ENCODE measurements at places on chromosomes 1 and 21. TPM values are rescaled to one million over a fixed set of nuclear protein-coding genes. Genes with fewer than 3 reads are reported as not detected.
A peak's percentile ranks its signal among the peaks of the same experiment; 100 is the strongest.

GRCh38 chr1:204837440-204838084, 33.1 kb upstream of the NFASC start:
- H3K36me3 ChIP-seq, result no peaks in the 10 kb centered on the region
- peak; percentile 79 for DNase-seq
- H3K4me1 ChIP-seq, result no peaks in the 10 kb centered on the region

The TNFSF18 gene
- 0.69 TPM for total RNA-seq

- peaks cover 16% of the 10 kb centered on the region for H3K4me1 ChIP-seq
- H3K36me3 ChIP-seq, result no peaks in the 10 kb centered on the region
- peak overlapping the region; percentile 76 for H3K27ac ChIP-seq
- H3K4me3 ChIP-seq, result peak overlapping the region; percentile 88
Observed at GRCh38 chr1:165828103-165828668, 772 bp downstream of the UCK2 start.

DNA sequence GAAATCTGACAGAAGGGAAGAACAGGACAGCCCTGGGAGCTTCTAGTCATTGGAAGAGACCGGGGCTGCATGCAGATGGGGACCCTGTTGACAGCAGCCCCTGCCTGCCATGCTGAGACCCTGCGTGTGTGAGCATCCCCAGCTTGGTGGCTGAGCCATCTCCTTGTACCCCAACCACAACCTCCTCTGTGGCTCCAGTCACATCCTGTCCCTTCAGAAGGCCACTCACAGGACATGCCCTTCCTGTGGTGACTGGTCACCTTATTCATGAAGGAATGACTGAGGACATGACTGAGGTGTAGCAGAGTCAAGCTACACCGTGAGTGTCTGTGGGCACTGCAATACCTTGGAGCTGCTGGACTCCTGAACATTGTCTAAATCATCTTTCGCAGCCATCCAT, 141.8 kb upstream of the ERRFI1 start:
- H3K4me3 ChIP-seq, result no peak overlapping the region
- H3K27me3 ChIP-seq, result no peaks in the 10 kb centered on the region
- H3K36me3 ChIP-seq, result no peaks in the 10 kb centered on the region
- H3K4me1 ChIP-seq, result peaks cover 33% of the 10 kb centered on the region

DNA sequence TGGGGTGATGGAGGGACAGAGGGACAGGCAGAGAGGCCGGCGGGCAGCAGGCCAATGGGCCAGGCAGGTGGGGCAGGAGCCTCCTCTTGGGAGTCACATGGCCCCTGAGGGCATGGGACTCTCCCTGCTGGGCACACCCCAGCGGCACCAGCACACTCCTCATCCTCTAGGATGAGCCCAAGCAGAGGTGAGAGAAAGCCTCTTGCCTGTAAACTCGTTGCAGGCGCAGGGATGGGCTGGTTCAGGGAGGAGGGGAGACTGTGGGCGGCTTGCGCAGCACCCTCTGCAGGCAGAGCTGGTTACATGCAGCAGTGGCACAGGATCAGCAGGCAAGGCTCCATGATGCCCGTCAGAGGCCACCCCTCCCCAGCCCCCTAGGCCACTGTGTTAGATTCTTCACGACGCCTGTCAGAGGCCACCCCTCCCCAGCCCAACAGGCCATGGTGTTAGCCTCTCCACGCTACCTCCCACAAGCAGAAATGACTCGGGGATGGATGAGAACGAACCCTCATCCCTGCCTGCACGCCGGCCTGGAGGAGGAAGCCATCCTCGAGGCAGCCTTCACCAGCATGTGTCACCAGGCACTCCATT, 209.7 kb upstream of the VAMP3 start:
- no peak overlapping the region for H3K27ac ChIP-seq
- DNase-seq, result no peak
- no peaks in the 10 kb centered on the region for H3K36me3 ChIP-seq
- H3K4me3 ChIP-seq, result no peak overlapping the region
- no peaks in the 10 kb centered on the region for H3K4me1 ChIP-seq
- peaks cover 67% of the 10 kb centered on the region for H3K27me3 ChIP-seq

The TADA1 gene
- total RNA-seq, result 12.4 TPM

DNA sequence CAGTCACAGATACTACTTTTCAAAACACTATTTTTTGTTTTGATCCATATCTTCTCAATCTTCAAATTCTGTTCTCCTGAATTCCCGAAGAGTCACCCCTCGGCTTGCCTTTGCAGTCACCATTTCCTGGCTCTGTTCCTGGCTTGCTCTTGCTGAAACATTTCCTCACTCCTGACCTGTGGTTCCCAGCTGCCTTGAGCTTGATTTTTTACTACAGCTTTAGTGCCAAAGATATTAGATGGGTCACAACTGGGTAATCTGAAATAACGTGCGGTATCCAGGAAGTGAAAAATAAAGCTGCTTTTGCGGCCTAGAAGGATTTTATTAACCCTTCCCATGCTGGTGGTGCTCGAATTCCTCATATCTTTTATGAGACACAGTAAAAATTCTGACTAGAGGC, 318.8 kb downstream of the PCP4 start:
- H3K4me3 ChIP-seq, result no peak overlapping the region
- no peaks in the 10 kb centered on the region for H3K4me1 ChIP-seq
- no peak overlapping the region for H3K27ac ChIP-seq

DNA sequence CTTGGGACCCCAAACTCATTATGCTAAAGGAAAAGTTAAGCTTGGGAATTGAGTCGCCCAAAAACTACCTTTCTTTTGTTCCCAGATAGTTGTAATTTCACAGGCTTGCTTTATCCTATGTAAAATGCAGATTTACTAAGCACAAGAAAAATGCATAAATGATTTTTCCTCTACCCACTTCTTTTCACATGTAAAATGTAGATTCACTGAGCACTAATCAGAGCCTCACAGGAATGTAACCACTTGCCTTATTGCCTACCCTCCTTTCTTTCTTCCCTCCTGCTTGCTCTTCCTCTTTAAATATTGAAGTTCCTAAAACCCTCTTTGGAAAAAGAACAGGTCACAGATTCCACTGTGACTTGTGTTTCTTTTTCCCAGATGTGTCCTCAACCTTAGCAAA, 18.3 kb downstream of the CAPN8 start:
- no peak for DNase-seq
- no peak overlapping the region for H3K4me3 ChIP-seq
- no peaks in the 10 kb centered on the region for H3K27me3 ChIP-seq
- no peak overlapping the region for H3K27ac ChIP-seq

GRCh38 chr1:29695036-29695435, 458.7 kb downstream of the PTPRU start:
- H3K4me1 ChIP-seq, result peaks cover 10% of the 10 kb centered on the region
- H3K27ac ChIP-seq, result no peak overlapping the region
- H3K36me3 ChIP-seq, result no peaks in the 10 kb centered on the region
- H3K27me3 ChIP-seq, result no peaks in the 10 kb centered on the region

All from PC-3 (cell line).